Right ventricle myocardium superior (tissue), 1 donor: ENCODE measurements at places on chromosomes 4 and X.

GRCh38 chr4:172628263-172628662, 540.3 kb upstream of the GALNT7 start:
- DNase-seq: no peak

DNA sequence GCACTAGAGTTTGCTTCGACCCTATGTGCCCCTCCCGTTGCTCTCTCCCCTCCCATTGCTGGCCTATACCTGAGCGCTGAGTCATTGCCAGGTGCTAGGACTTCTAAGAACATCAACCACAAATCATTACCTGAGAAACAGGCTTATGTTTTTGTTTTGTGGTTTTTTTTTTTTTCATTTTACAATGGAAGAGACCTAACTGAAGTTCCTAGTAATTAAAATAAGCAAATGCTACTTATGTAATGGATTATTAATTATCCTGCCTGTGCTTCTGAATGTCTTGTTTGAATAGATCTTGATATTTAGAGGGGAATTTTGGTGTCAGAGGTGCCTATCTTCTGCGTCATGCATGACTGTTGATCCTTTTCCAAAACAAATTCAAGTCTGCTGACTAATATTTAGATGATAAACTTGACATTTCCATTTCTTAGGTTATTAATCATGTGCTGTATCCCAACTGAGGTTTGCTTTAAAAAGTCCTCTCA, 275.4 kb upstream of the CPEB2 start:
- DNase-seq: no peak

GRCh38 chrX:120251471-120252011, 929 bp downstream of the ZBTB33 start:
- DNase-seq: peak; percentile 52

- DNase-seq: no peak
Measured at GRCh38 chr4:158121161-158121579, 51.7 kb downstream of the GASK1B start.

GRCh38 chr4:160100316-160100715, 997.4 kb downstream of the RAPGEF2 start:
- DNase-seq: no peak

GRCh38 chr4:94728056-94728766, 29.5 kb upstream of the BMPR1B start:
- no peak for DNase-seq

- no peak for DNase-seq
Measured at GRCh38 chr4:36056136-36056535, 188.2 kb downstream of the ARAP2 start.

DNA sequence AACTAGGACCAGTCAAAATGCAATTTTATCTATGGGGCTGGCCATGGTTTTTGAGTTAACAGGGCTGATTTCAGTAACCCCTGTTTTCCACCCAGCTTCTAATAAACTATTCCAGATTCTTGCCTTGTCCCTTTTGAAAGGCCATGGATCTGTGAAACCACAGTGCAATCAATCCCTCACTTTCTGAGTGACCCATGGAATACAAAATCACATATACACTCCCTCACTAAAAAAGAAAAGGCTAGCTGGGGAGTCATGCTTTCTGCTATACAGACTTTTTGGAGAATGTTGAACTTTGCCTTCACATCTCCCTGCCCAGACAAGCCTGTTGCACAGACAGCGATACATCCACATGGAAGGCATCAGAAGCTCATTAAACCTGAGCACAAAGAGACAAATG, 47.9 kb downstream of the MAD2L1 start:
- DNase-seq: no peak

GRCh38 chr4:5709207-5709575, 832 bp upstream of the EVC2 start:
- no peak for DNase-seq

DNA sequence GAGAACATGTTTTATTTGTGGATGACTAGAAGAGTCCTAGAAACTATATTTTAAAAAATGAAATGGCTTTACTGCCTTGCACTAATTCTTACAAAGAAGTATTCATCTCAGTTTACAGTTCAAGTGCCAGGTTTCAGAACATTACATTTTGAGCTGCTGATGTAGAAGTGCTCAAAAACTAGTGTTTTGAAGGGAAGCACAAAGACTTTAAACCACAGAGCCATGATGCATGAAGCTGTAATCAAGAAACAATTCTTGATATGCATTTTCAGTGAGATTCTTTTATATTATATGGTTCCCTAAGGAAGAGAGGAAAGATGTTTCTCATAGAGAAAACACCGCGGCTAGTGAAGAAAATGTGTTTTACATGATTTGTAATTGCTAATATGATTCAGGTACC, 1163.0 kb downstream of the RAPGEF2 start:
- no peak for DNase-seq

DNA sequence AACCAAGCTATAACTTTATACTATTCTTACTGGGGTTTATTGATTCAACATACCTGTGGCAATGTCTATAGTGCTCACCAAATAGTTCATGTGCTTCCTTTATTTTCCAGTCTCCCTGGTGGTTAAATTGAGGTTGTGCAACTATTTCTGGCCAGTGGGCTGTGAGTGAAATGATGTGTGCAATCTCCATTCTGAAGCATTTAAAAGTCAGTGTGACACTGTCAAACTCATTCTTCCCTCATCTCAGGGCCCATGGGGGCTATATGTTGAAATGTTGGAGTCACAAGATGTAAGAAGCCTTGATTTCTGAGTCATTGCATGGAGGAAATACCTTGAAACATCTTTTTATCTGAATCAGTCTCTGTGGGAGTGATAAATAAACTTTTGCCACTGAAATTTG, 414.3 kb upstream of the RPS6KA3 start:
- no peak for DNase-seq

GRCh38 chr4:84298023-84298718, 200.9 kb downstream of the NKX6-1 start:
- DNase-seq: no peak

DNA sequence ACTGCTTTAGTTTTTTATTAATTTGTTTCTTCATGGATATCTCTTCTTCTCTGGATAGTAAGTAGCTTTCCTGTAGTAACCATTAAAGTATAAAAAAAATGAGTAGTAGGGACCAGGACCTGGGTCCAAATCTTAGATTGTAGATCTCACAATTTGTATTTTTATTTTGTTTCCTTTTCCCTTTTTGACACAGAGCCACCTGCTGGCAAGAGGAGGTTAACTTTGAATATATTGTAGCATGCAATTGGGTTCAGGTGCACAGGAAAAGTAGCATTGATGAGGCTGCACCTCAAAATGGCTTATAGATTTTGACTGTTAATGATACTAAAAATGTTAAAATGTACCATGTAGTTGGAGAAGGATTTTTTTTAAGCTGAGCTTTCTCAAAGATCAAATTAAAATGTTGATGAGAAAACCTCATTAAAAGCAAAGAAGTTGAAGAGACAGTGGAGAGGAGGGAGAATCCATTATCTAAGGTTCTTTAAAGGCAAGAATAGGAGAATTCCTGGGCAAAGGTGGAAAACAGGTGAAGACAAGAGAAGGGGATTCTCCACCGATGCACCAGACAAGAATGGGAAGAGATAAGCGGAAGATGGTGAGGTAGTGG, 48.3 kb upstream of the HPGDS start:
- no peak for DNase-seq

- DNase-seq: no peak
Measured at GRCh38 chr4:174593701-174594100, 71.4 kb upstream of the HPGD start.

GRCh38 chrX:13966793-13967125, 62.9 kb downstream of the GEMIN8 start:
- no peak for DNase-seq

GRCh38 chr4:85995361-85995760, 364.5 kb downstream of the MAPK10 start:
- DNase-seq: no peak

DNA sequence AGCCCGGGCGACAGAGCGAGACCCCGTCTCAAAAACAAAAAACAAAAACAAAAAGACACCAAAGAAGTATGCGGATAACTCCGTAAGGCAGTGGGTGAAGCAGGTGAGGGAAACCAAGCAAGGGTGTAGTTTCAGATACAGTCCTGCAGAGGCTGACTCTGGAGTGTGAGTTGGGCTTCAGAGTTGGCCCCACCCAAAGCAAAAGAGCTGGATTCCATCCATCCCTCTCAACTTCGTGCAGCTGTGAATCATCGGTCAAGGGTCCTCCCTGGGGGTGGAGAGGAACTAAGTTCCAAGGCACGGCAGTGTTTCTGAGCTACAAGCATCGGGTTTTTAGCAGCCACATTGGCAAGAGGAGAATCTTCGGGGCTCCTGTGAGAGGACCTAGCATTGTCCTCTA, 43.9 kb upstream of the FAM9A start:
- DNase-seq: no peak

DNA sequence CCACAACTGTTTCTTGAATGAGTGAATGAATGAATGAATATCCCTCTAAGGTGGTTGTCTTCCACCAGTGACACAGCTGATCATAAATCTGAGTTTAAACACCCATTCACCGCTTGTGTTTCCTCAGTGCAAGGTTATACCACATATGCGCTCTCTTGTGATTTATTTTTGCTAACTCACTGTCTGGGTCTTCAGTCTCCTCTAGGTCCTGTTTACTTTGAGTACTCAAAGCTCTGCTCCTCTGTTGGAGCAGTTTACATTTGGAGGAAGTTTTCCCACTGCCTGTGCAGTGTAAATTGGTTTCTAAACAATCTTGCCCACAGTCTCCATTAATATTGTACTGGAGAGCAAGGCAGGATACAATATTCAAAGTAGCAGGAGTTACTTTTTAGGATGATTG, 212.6 kb upstream of the JADE1 start:
- DNase-seq: no peak

DNA sequence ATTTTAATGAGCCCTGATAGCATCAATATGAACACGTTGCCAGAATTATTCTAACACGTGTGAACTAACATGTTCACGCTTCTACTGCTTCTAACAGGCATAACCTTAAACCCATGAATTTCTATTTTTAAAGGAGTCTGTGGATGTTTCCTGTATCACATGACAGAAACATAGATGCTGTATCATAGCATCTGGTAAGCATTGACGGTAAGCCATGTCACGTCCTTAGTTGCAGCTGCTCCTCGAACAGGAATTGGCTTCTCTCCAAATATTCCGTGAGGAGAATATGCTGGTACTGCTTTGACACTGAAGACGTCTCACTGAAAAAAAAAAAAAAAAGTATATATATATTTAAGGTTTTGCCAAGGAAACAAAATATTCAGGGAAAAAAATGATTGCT, 105.1 kb upstream of the MXRA5 start:
- no peak for DNase-seq

DNA sequence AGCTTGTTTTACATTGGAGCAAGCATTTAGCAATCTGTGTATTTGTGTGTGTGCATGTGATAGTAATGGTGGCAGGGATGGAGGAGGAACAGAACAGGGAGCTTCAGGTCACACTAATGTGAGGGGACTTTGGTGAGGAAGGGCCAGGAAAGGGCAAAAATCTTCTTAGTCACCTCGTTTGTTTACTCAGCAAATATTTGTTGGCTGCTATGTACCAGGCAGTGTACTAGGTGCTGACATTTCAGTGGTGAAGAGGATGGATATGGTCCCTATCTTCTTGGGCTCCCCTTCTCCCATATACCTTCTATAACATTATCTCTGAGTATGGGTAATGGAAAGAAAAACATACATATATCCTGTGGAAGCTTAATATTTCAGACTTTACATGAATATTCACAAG, 48.5 kb upstream of the HDAC8 start:
- no peak for DNase-seq

DNA sequence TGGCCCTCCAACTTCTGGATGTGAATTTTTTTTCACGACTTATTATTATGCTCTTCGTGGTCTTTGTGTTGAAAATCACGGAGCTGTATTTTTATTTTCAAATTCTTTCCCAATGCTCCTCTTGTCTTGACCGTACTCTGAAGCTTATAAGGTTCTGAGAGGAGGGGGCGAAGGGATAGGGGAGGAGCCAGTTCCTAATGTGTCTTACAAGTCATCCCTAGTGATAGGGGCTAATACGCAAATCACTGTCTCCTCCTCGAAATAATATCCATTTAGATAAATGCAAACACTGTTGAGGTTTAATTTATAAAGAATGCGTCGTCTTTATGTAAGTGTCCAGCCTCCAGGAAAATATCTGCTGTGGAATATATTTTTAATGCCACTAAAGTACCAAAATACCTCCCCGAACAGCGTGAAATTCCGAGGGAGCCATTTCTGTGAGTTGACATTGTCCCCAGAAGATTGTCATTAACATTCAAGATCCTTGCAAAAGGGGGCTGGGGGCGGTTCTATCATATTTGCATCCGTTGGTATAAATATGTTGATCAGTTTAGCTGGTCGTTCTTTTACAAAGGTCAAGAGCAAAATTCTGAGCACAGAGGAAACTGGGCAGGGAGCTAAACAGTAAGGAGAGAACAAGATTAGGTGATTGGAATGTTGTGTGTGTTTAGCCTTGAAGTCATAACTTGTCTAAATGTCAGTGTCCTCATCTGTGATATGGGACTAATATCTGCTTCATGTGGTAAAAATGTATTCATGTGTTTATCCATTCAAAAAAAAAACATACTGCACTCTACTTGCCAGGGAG, 3.7 kb upstream of the FAT1 start:
- DNase-seq: no peak
